Activated effector memory CD4-positive, alpha-beta T cell treated with Interleukin-2 at 50 U/mL for 16 hours (primary cell): ENCODE measurements at places on chromosomes 3 and 15.

DNA sequence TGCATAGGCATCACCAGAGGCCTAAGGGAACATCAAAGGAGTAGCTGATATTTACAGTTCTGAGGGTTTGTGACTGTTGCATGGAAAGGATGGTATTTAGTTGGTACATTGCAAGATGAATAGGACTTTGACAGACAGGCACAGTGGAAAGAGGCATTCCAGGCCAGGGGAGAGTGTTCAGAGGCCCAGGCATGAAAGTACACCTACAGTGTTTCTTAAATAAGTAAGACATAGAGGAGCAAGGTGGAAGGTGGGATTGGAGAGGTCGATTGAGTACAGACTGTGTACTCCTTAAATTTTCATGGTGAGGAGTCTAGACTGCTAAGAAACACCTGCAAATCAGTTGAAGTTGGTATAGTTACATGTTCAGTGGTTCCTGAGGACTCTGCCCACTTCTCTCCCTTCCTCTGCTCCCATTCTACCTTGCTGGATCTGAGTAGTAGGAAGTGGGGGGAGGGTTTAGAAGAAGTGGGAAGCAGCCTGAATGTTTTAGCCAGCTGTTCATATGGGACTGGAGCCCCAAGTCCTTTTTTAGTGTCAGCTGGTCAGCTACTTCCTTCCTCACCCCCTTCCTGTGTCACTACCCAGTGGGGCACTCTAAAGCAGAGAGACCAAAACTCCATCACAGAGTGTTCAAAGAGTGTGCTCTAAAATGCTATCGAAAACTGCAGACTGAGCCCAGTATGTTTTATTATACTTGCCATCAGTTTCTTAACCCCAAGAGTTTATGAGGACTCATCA, 14.0 kb downstream of the KLHL18 start:
- DNase-seq, result no peak

- DNase-seq, result no peak
Observed at GRCh38 chr3:179744667-179745066, 91.8 kb downstream of the USP13 start.

DNA sequence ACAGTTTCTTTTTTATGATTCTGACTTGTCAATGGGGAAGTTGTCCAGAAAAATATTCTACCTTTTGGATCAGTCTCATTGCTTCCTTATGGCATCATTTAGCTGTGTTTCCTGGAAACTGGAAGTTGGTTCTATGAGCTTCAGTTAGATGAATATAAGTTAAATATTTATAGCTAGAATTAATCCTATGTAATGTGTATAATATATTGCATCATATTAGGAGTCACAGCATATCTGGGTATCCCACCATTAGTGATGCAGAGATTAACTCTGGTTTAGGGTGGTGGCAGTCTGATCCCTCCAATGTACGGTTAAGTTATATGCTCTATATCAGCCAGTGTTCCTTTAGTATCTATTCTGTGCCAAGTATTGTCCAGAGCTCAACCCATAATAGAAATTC, 19.3 kb downstream of the KLHL24 start:
- no peak for DNase-seq

DNA sequence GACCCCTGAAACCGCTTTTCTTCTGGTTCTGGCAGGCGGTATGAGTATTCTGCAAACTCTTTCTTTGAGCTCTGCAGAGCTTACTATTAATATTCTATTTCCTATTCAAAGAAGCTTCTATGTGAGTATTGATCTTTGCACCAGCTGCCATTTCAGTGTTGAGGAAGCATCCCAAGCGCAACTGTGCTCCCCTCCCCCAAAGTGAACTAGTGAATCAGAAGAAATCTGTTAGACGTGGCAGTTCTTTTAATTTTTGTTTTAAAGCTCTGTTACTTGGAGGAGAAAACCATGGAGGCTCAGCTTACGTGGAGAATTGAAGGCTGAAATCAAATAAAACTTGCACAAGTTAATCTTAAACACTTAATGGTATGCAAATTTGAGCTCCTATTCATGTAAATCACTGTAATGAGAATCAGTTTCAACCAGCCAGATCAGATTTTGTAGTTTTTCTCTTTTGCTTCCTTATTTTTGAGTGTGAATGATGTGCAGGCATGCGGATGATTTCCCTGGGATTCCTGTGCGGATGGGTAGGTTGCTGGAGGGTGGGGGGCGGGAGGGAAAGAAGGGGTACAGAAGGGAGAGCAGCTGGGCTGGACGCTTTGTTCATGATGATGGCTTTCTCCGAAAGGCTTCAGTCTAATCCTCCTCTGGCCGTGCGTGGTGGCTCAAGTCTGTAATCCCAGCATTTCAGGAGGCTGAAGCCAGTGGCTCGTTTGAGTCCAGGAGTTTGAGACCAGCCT, 16.1 kb upstream of the AGBL1 start:
- DNase-seq, result no peak

DNA sequence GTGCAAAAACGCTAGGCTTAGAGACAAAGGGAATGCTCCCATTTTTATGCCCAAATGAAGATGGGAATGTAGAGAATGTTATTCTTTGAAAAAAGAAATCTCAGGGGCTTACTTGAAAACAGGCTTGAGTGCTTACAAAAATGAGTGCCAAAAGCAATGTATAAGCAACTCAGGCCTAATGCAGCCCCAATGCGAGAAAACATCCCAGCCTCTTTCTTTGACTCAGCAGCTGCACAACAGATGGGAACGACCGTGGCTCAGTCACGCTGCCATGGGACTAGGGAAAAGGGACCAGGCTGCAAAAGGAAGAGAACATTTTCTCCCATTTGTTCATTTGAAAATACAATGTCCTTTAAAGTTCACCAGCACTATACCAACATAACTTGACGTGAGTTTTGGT, 246.4 kb upstream of the LRIG1 start:
- no peak for DNase-seq
